ENCODE measurements at places on chromosomes 5 and 9. TPM values are rescaled to one million over a fixed set of nuclear protein-coding genes. Genes with fewer than 3 reads are reported as not detected.

The LEAP2 gene
- total RNA-seq: 2.9 TPM

The LHX3 gene
- total RNA-seq: 0.22 TPM

The UNC5A gene
- total RNA-seq: 0.51 TPM

The PCDHGA11 gene
- 0.30 TPM for total RNA-seq

The NKD2 gene
- total RNA-seq: 0.32 TPM

The UGT3A1 gene
- not detected for total RNA-seq

The SAPCD2 gene
- total RNA-seq: 15.7 TPM

The IL3 gene
- total RNA-seq: not detected

The RUFY1 gene
- total RNA-seq: 77.0 TPM

The MORN5 gene
- total RNA-seq: not detected

The CD72 gene
- total RNA-seq: 1.8 TPM

The ENHO gene
- not detected for total RNA-seq

The NDFIP1 gene
- 50.8 TPM for total RNA-seq

The S1PR3 gene
- 2.7 TPM for total RNA-seq

The PIGO gene
- 39.2 TPM for total RNA-seq

The FBP2 gene
- not detected for total RNA-seq

The INSL6 gene
- not detected for total RNA-seq

The CKMT2 gene
- total RNA-seq: not detected

The BAAT gene
- 0.14 TPM for total RNA-seq

The LPAR1 gene
- 0.47 TPM for total RNA-seq

The BAG1 gene
- total RNA-seq: 91.8 TPM

The PPP3R2 gene
- not detected for total RNA-seq

The SPARC gene
- 32.6 TPM for total RNA-seq

The FAM81B gene
- not detected for total RNA-seq

Data from MCF 10A (cell line).